Airway epithelial cell (primary cell): ENCODE measurements at places on chromosomes 16 and 17. TPM values are rescaled to one million over a fixed set of nuclear protein-coding genes. Genes with fewer than 3 reads are reported as not detected.

STUB1 gene
- total RNA-seq = 193 and 214 TPM in 2 replicates

PARN gene
- 21.7 and 39.2 TPM in 2 replicates for total RNA-seq

MYH2 gene
- not detected in 2 replicates for total RNA-seq

VAC14 gene
- total RNA-seq = 21.9 and 35.8 TPM in 2 replicates

TMEM220 gene
- 0.21 TPM in 1 of 2 replicates, not detected in the other for total RNA-seq

MPV17L gene
- total RNA-seq = 0.35 and 0.60 TPM in 2 replicates

HBA2 gene
- not detected in 2 replicates for total RNA-seq

PIPOX gene
- 1.1 TPM in 1 of 2 replicates, not detected in the other for total RNA-seq

CTRB2 gene
- not detected in 2 replicates for total RNA-seq

SERPINF2 gene
- 1.6 and 1.9 TPM in 2 replicates for total RNA-seq
